ENCODE measurements at places on chromosomes 1 and 21.

GRCh38 chr21:44710756-44711326 is 531 bp downstream of the TSPEAR start:
- peak; percentile 78 for DNase-seq

DNA sequence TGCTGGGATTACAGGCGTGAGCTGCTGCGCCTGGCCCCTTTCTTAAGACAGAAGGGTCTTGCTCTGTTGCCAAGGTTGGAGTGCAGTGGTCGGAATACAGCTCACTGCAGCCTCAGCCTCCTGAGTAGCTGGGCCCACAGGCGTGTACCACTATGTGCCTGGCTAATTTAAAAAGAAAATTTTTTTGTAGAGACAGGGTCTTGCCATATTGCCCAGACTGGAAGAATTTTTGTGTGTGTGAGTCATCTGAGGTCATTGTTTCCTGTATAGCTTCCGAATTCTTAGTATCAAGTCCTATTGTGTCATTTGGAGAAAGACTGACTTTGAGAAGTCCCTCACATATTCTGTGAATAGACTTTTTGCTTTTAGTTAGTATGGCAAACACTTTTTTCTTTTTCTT is 4.7 kb downstream of the SZRD1 start:
- DNase-seq = no peak

- DNase-seq = no peak
Observed at GRCh38 chr1:5478961-5479360, 513.3 kb downstream of the NPHP4 start.

GRCh38 chr1:43319766-43320165 is 17.9 kb upstream of the MPL start:
- no peak for DNase-seq

- no peak for DNase-seq
Observed at GRCh38 chr1:81224222-81224621, 576.5 kb upstream of the ADGRL2 start.

- no peak for DNase-seq
Observed at GRCh38 chr1:45385302-45385701, 45.1 kb upstream of the MUTYH start.

- no peak for DNase-seq
Observed at GRCh38 chr1:218366322-218367052, 21.4 kb downstream of the TGFB2 start.

DNA sequence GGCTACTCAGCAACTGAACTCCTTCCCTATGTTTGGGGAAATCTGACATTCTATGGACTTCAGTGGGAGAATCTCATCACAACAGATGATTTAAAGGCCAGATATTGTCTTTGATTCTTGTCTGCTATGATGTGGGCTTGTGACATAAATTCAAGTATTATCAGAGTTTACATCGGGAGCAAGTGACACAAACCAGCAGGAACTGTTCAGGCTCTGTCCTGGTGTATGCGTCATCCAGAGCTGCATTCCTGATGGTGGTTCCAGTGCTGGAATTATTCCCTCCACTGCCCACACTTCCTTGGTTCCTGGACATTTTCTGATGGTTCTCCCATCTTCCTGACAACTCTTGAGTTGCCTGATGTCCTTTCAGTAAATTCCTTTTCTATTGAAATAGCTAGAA is 10.8 kb upstream of the LSM10 start:
- no peak for DNase-seq

GRCh38 chr1:219215477-219215876 is 41.8 kb downstream of the LYPLAL1 start:
- no peak for DNase-seq

DNA sequence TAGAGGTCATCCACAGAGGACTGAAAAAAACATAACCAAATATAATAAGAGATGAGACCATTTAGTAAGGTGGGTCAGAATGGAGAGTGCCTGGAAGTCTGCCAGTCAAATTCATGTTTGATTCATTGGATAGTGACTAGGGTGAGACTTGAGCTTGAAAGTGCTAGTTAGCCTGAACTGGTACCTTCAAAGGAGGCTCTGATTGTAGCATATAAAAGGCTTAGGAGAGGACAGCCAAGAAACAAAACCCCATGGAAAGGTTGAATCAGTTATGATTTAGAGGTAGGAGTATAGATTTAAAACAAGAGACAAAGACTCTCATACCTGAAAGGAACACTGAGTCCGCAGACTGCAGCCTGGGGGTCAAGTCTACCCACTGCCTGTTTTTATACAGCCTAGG is 44.4 kb upstream of the LRRC8C start:
- no peak for DNase-seq

- no peak for DNase-seq
Observed at GRCh38 chr21:45534636-45535331, 7.5 kb downstream of the SLC19A1 start.

GRCh38 chr1:190436615-190437014 is 41.0 kb downstream of the BRINP3 start:
- DNase-seq = no peak

DNA sequence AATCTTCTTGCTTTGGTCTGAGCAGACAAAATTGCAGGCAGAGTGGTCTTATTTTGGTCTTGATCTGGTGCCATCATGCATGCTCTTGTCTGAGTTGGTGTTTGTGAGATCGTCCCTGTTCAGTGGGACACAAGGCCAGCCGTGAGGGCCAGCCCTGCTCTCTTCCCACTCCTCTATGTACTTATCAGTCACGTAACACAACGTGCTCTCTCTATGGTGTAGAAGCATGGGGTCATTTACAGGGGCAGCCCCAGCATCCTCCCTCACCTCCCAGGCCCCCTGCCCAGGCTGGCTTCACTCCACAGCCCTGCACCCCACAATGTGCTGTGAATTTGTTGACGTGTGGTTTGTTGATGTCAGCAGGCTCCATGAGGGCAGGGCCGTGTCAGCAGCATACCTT is 18.3 kb upstream of the UTS2 start:
- no peak for DNase-seq

DNA sequence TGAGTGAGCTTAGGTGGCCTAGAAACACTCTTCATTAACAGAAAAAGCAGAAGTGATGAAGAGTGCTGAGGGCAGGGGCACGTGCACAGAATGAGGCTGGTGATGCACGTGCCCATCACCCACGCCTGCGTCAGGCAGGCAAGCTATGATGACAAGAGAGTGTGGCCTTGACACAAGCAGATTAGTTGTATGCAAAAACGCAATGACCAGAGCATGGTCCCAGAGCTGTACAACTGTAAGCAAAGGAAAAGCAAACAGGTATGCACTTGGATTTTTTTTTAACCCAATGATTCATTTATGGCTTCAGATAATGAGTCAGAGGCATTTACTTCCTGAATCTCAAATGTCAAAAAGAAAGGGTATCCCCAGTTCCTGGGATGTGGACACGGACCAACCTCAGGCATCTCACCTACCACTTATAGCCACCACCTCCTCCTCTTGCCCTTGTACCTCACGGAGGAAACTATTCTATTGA is 9.1 kb upstream of the TMEM61 start:
- DNase-seq = no peak

DNA sequence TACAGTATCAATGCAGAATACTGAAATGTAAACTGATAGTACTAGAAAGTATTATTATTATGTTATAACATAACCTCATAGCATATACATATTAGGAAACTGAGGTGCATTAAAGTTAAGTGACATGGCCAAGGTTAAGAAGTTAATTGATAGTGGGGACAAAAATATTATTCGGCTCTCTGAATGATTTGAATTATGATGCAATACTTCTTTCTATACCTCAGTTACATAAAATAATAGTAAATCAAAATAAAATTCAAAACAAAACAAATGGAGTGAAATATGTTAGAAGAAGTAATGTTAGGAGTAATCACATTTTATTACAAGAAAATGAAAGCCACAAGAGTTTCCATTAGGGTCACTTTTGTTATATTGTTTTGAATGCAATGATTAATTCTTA is 455.2 kb downstream of the PLA2G4A start:
- no peak for DNase-seq

DNA sequence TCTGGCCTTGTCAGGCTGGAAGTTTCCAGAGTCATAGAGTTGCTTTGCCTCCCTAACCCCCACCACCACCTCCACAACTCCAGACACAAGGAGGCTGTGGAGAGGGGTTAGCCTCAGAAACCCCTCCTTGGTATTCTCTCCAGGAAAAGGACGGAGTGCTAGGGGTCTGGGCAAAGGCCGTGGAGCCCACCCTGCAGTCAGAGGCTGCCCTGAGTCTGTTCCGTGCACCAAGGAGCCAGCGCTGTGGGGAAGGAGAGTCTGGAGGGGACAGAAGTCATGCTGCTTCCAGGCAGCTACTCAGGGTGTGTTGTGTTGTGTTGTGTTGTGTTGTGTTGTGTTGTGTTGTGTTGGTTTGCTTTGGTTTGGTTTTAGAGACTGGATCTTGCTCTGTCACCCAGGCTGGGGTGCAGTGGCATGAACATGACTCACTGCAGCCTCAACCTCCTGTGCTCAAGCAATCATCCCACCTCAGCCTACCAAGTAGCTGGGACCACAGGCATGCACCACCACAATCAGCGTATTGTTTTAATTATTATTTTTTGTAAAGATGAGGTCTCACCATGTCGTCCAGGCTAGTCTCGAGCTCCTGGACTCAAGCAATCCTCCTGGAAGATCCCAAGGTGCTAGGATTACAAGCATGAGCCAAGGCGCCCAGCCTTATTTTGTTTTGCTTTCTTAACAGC is 122.2 kb upstream of the TMEM51 start:
- no peak for DNase-seq

DNA sequence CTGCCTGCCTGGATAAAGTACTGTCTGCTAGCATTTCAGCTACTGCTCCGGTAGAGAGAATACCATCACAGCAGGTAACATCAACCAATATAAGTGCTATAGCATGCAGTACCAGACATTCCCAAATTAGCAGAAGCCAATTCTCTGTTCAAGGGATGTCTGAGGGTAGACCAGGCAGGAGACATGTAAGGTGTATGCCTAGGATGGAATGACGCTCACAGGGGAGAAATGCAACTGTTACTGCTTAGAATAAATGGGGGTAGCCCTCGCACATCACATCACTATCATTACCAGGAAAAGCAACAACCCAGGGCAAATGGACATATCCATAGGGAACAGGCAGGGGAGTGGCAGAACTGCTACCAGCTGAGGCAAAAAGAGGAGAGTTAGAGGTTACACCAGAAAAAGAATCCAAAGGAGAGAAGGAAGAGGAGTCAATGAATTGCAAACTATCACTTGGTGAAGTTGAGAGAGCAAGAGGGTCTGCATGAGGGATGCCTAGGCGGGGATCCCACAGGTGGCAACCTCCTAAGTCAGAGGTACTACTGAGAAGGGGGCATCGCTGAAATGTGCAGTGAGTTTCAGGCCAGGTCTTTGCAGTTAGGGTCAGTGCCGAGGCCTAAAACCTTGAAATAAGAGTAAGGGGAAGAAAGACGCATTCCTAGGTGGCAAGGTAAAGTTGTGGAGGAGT is 1.1 kb downstream of the UBE2Q1 start:
- DNase-seq = no peak

- DNase-seq = no peak
Observed at GRCh38 chr1:226443439-226443838, 35.5 kb upstream of the PARP1 start.

GRCh38 chr1:7783178-7783711 is 846 bp upstream of the PER3 start:
- DNase-seq = peak; percentile 93

DNA sequence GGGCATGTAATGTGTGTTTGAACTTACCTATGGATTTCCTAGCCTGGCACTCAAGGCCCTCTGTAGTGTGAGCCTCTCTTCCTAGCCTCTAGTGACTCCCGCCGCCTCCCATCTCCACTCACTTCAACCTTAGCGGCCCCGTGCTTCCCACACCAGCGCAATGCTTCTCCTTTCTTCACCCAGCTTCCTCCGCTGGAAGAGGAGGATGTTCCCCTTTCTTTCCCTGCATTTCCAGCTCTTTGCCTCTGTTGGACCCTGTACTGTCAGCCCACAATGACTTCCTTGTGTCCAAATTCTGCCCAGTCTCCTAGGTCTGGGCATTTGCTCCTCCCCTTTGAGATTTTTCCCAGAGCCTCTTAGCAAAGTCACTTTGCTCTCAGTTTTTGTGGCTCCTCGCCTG is 138.1 kb upstream of the IRF2BP2 start:
- no peak for DNase-seq

- DNase-seq = no peak
Observed at GRCh38 chr1:152759453-152760173, 1.8 kb downstream of the KPRP start.

DNA sequence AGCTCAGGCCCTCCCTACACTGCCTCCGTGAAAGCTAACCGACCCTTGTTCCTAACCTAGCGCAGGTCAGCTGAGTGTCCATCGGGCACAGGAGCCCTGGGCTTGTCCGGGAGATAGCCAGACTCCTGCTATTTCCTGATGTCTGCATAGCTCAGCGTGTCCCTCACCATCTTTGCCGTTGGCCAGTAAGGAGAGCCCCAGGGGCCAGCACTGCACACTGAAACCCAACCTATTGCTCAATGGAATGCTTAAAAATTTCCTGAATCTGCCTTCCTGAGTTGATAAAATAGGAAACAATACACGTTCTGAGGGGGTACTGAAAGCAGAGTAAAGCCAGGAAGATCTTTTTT is 2.2 kb downstream of the RUNX1 start:
- DNase-seq = no peak

DNA sequence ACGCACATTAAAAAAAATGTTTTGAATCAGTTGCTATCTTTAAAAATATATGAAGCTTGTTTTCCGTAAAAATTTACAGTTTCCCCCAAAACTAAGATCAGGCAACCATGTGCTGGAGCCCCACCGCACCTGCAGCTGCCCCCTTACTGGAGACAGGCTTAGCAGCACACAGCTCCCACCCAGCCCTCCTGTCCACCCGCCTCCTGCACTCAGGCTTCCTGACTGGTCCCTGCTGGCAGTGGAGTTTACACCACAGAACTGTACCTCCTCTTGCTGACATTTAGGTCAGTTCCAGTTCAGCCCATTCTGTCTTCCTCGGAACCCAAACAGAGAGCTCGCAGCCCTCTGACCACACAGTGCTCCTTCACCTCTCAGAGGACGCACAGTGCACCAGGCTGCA is 2.1 kb downstream of the GPR161 start:
- DNase-seq = no peak

DNA sequence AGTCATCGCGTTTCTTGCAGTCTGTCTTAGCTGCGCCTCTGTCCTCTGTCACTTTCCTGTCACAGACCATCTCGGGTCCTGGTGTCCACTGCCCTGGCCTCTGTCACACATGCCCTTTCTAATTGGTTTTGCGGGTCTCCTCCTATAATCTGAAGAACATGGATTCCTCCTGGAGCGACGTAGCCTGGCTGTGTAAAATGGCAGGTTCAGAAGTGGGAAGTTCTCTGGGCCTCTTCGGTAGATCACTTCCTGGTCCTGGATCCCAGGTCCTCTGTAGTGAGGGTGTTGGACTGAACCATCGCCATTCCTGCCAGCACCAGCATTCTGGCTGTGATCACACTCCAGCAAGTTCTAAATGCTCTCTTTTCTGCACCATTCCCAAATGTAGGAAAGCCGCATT is 857 bp downstream of the FAM3B start:
- DNase-seq = peak; percentile 35

DNA sequence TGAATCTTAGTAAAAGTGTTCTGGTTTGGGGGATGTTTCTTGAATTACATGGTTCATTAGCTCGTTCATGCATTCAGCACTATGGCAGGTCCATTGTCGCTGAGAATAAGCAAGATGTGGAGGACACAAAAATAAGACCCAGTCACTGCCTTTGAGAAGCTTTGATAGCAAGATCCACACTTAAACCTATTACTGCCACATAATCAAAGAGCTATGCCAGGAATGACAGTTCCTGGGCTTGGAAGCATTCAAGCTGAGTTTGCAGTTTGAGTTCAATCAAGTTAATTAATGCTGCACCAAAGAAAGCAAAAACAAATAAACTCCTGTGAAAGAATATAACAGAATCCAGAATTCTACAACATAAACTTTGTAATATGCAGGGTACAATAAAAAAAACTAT is 131.8 kb downstream of the MIS18A start:
- DNase-seq = no peak

All from H7 (cell line).